ENCODE measurements at places on chromosomes 12 and 14.

GRCh38 chr12:59113831-59114615, 193.7 kb upstream of the LRIG3 start:
- DNase-seq, result no peak

DNA sequence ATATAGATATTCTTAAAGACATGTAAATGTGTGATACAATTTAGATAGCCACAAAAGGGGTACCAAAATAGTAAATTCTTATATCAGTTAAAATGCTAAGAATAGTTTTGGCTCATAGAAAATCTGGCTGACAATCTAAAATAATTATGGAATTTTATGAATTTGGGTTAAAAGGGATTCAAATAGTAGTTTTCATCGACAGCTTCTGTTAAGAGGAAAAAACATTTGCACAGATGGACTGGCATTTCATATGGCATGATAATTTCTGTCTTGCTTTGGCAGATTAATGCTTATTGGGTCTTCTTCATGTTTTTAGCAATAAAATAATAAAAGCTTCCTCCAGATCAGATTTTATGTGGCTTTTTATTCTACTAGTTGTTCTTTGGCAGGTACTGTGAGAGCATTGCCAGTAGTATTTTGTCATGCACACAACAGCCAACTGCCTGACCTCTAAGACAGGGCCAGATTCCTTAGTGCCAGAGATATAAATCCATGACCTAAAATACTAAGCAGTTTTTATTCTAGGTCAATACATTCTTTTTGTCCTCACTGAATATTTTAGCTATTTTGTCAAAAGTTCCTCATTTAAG, 9.1 kb downstream of the ABCD2 start:
- DNase-seq, result no peak

GRCh38 chr14:69827560-69827959, 30.5 kb upstream of the SLC10A1 start:
- DNase-seq, result no peak

- no peak for DNase-seq
Observed at GRCh38 chr14:45070215-45070614, 13.7 kb upstream of the PRPF39 start.

GRCh38 chr12:113007166-113007565, 28.8 kb downstream of the OAS2 start:
- no peak for DNase-seq

- DNase-seq, result no peak
Observed at GRCh38 chr14:77151918-77152588, 10.5 kb upstream of the ZDHHC22 start.

GRCh38 chr12:29739279-29739991, 44.3 kb downstream of the TMTC1 start:
- no peak for DNase-seq

- no peak for DNase-seq
Observed at GRCh38 chr14:95811813-95812212, 64.8 kb upstream of the TUNAR start.

DNA sequence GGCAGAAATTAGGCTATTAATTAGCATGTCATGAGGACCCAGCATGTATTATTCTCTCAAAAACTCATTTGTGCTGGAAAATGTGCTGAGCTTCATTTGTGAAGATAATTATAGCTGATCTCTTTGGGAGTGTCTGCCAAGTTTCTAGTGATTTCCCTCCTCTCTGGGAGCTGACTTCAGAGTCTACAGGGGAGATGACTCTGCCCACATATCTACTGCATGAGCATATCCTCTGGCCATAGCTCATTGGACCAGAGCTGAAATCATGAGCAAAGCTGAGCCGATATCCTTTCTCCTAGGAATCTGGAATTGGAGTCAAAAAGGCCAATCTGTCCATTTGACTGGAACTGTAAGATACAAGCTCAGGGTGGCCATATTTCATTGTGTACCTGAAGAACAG, 5.9 kb downstream of the CCDC198 start:
- no peak for DNase-seq

DNA sequence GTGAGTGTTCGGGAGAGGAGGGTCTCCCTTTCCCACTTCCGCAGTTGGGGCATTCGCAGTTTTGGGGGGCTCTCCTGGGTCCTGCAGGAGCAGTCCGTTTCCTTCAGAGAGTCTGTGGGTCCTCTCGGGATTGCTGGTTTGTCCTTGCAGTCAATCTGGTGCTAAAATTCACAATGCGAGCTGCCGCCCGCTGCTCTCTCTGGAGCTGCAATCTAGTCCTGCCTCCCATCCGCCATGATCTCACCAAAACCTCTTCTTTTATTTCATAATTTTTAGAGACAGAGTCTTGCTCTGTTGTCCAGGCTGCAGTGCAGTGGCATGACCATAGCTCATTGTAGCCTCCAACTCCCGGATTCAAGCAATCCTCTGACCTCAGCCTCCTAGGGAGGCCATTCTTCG, 22.5 kb downstream of the RNFT2 start:
- no peak for DNase-seq

GRCh38 chr12:82600379-82600778, 86.3 kb upstream of the TMTC2 start:
- DNase-seq, result no peak

DNA sequence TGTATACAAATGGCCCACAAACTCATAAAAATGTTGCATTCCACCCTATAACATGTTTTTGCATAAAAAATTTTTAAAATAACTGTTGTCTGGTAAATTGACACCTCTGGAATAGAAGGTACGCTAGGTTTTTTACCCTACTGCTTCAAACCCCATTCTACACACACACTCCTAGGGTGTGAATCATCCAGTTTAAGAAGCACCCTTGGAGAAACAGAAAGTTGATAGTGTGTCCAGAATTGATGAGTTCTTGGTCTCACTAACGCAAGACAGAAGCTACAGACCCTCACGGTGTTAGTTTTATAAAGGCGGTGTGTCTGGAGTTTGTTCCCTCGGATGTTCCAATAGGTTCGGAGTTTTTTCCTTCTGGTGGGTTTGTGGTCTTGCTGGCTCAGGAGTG, 158.5 kb downstream of the KLRB1 start:
- no peak for DNase-seq

DNA sequence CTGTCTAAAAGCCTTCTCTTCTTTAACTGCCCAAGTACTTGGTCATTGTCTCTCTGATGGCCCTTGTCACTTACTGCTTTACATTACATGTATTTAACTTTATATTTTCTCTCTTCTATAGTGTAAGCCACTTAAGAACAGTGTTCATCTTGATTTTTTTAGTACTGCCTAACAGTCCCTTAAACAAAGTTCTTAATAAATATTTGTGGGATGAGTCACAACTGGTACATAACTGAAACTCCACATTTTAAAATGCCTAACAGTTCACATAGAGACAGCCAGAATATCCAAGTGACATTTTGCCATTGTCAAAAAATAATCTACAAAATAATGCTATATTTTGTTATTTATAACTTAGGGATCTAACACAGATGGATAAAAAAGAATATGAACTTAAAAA, 146.6 kb downstream of the STXBP6 start:
- no peak for DNase-seq

DNA sequence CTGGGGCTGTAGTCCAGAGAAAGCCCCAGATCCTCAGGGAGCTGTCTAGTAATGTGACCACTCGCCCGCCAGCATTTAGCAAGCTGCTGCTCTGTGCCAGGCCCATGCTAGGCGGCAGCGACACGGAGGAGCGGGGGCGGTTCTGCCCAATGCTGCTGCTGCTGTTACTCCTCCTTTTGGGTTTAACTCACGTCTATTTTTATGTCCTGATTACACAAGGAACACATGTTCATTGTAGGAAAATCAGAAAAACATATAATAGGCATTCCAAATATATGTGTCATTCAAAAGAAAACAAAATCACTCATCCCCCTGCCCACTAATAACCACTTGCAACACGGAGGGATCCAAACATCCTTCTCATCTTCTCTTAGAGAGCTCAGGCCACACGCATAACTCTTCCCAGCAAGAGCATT, 30.4 kb downstream of the CCDC92 start:
- no peak for DNase-seq

DNA sequence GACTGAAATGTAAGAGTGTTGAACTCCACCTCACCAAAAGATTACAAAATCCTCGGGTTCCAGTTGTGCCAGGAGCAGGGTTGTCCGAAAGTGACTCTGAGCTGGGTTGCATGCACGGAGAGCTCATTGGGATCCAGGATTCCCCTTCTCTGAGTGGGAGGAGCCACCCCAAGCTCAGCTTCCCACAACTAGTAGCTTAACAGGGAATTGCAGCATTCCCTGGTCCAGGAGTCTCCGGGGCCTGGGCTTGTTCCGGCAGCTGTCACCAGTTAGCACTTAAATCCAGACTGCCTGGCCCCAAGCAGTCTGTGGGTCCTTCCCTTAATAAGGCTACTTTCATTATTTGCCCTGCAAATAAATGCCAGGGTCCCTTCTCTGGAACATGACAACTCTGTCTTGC, 50.1 kb downstream of the CD9 start:
- no peak for DNase-seq

DNA sequence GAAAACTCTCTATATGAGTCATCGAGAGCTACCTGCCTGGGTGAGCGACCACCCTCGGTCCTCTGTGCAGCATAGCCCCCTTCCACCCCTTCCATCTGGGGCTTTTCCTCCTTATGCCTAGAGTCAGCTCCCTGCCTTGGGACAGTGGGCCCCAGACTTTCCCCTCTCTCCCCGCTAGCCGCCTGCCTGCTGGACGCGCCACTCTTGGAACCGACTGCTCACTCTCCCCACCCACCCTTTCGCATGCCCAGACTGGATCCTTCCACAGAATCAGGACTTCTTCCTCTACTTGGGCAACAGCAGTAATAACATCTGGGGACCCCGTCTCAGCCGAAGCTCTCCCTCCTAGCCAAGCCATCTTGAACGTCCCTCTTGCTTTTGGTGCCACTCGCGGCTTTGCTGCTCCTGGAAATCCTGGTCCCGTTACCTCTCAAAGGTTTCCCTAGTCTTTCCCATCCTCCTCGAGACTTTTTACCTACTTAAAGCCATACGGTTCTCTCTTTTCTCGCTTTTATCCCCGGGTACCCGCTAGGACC, 671 bp downstream of the ESYT1 start:
- DNase-seq, result no peak

DNA sequence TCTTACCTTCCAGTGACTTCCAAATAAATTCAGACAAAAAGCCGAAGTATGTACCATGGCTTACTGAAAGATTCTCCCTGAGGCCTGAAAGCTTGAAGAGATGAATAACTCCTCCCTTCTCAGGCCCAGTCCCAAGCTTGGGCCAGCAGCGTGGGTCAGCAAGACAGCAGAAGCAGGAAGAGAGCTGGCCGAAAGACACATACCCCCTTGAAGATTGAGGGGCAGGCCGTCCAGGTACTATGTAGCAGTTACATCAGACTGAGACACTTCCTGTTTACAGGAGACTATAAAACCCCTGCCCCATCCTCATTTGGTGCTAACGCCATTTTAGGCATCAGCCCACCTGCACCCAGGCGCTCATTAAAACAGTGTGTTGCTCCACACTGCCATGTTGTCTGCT, 15.0 kb downstream of the NDUFA12 start:
- DNase-seq, result no peak

DNA sequence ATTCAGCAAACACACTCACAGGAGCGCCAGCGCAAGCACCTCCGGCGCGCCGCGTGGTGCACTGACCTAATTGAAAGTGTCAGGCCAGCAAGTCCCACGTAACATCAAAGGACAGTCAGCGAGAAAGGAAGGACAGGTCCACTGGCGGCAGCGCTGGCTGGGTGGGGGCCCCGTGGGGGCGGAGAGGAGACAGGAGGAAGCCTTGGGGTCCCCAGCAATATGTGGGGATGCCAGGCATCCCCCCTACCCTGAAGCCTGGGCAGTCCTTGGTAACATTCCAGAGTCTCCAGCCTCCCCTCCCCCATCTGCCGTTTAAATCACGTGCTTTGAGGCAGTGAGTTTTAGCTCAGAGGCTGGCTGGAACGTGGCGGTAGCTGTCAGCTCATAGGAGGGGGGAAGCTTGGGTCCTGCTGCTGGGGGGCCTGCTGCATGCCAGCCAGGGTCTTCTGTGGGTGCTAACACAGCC, 159.2 kb downstream of the CALM1 start:
- no peak for DNase-seq

Data from activated T-helper 1 cell treated with Interleukin-2 at 50 U/mL for 16 hours (primary cell).